Amygdala (tissue), 56 donors: ENCODE measurements at places on chromosomes 1 and 21.

DNA sequence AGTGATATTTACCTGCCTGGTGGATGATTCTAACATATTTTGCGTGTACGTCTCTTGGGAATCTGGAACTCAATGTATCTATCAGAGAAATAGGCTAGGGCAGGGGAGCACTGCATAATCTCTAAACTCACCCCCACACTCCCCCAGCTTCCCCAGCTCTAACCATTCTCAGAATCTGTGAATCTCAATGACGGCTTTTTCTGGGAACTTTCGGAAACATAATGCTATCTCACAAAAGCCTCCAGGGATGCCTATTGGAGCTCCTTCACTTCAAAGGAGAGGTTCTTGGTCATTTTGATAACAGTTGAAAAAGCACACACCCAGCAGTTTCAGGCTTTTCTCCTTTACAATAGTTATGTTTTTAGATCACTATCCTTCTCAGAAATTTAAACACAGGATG lies 113.8 kb upstream of the MAGI3 start:
- no peak for DNase-seq

GRCh38 chr1:40607921-40608320 lies 57.6 kb downstream of the RIMS3 start:
- no peak for DNase-seq

- DNase-seq: no peak
Observed at GRCh38 chr1:68180441-68181164, 51.7 kb downstream of the WLS start.

DNA sequence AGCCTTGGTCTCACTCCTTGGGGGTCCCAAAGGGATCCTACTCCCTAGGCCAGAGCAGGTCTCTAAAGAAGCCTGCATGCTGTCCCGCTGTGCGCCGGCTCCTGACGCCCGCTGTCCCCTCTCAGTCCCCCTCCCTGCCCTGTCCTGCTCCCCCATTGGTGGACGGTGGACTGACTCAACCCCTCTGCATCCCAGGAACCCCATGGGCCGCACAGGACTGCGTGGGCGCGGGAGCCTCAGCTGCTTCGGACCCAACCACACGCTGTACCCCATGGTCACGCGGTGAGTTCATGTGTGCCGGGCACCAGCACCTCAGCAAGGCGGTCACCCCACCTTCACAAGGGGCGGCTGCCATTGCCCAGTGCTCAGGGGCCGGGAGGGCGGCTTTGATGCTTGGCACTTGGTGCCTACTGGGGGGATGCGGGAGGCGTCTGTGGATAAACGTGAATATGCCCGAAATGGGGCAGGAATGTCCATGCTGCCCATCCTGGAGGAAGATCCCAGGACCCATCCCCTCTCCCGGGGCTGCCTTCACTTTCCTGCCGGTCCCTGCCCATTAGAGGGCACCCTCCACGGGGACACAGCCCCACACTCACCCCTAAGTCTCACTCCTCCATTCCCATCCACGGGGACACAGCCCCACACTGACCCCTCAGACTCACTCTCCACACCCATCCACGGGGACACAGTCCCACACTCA lies 20.2 kb upstream of the LRRC3 start:
- no peak for DNase-seq

GRCh38 chr1:12369258-12369657 lies 139.4 kb downstream of the VPS13D start:
- no peak for DNase-seq

- DNase-seq: no peak
Observed at GRCh38 chr21:37437376-37438080, 71.0 kb downstream of the DYRK1A start.

GRCh38 chr1:211210052-211210451 lies 49.1 kb upstream of the RCOR3 start:
- no peak for DNase-seq

DNA sequence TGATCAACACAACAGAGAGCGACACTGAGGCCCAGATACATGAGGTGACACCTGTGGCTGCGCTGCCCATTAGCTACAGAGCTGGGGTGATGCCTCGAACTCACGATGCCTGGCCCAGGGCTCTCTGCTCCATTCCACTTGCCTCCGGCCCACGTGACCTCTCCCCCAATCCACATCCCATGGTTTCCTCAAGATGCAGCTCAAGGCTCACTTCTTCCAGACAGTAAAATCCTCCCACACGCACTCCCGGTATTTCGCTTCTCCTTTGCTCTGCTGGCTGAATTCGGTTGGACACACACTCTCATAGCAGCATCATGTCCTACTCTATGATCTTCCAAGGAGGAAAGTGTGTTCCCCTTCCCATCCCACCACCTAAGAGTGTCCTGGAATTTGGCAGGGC lies 672.5 kb downstream of the KIF26B start:
- DNase-seq: no peak

DNA sequence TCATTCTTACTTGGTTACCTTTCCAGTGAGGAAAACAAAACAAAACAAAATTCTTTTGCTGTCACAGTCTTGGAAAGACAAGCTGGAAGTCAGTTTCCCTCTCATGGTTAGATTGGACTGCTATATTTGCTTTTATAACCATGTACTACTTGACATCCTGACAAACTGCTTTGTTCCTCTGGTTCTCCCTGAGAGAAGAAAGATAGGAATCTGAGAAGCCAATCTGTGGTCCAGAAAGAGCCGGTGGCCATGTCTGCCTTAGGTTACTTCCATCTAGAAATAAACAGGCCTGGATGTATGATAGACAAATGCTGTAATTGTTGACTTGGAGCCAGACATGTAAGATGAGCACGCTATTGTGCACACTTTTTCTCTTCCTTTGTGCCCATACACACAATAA lies 330.0 kb downstream of the BRINP3 start:
- DNase-seq: no peak

- no peak for DNase-seq
Observed at GRCh38 chr1:207810173-207810572, 58.3 kb downstream of the CD46 start.

DNA sequence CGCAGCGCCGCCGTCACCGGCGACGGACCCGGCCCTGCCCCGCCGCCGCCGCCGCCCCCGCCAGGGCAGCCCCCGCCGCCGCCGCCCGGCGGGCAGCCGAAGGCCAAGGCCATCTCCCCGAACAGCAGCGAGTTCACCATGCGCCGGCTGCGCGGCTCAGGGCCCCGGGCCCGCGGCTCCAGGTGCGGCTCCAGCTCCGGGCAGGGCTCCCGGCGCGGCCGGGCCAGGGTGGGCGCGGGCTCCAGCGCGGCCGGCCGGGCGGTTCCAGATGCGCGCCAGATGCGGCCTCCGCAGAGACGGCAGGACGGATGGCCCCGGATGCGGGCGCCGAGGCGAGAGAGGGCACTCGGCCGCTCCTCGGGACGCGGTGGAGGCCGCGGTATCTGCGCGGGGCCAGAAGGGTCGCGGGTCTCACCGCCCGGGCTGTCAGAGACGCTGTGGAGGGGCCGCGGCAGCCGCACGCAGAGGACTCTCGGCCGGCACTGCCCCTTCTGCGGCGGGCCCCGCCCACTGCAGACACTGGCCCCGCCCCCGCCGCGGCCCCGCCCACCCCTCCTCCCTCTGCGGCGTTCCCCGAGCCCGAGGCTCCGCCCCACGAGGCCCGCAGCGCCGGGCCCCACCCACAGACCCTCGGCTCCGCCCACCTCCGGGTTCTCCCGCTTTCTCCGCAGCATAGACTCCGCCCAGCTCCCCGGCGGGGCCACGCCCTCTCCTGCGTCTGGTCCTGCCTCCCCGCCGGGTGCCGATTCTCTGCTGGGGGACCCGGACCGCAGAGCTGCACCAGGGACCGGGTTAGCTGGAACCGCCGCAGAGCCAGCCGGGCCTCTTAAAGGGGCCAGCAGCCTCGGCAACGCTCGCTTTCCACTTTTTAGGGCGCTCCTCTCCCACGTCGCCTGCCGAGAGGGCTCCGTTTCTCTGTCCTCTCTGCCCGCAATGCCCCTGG lies at the start of gene IFFO2:
TSS of gene IFFO2 (minus strand) at position 484 of the 943 bp plus-strand sequence. CDS start at position 140, 344 bp downstream.
- DNase-seq: peak; percentile 95

GRCh38 chr1:32934535-32934934 lies 30.1 kb downstream of the RNF19B start:
- no peak for DNase-seq

DNA sequence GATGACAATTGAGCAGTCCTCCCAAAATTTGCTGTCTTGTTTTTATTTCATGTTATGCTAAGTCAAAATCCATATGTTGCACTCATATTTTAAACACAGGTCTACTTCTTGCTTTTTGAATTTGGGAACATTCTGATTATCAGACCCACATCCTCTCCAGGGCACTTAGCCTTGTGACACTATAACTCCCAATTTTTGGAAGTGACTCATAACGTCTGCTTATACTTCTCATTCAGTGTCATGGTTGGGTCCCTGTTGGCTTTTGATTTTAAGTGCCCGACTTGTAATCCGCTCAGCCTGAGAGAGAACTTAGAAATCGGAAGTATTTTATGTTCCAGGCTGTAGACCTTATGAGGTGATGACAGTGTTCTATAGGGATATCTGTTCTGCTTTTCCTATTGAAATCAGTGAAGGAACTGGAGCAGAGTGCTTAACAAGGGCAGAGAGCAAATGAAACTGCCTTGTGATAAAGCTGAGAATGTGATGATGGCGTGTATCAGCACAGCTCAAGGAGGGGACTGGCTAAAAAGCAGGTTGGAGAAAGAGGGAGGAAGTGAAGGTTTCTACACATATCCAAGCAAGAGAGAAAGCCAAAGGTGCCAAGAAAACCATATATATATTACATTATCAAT lies 136.0 kb downstream of the HLX start:
- no peak for DNase-seq

GRCh38 chr1:85174503-85174902 lies 26.3 kb downstream of the SYDE2 start:
- DNase-seq: no peak

DNA sequence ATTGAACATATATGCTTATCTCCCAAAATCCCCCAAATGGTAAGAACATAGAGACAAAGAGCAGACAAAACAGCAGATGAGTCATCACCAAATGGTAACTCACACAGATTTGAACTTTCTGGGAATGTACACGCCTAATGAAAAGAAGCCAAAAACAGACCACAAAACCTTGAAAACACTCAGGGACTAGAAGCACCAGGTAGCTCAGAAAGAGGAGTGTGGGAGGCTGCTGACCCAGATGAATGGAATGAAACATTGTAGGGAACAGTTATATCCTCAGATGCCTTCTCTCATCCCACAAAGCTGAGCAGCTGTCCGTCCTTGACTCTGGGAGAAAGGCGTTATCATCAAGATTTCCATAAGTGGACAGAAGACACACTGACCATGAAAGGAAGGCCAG lies 307.0 kb upstream of the USP25 start:
- DNase-seq: no peak

DNA sequence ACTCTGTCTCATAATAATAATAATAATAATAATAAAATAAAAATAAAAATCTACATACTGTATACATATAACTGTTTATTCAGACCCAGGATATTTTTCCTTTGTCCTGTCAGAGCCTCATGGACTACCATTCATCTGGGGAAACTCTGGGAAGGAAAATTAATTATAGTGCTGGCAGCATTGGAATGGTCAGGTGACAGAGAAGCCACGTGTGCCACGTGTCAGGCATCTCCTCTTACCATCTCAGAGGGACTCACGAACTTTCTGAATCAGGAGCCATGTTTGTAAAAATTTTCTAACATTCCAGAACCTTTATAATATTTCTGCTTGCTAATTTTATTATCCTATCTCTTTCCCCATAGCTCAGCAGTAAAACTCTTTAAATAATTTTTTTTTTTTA lies 97.8 kb upstream of the HNRNPU start:
- DNase-seq: no peak

GRCh38 chr1:221394011-221394544 lies 347.8 kb downstream of the DUSP10 start:
- no peak for DNase-seq

- DNase-seq: no peak
Observed at GRCh38 chr1:113247782-113248181, 142.5 kb upstream of the MAGI3 start.

- DNase-seq: no peak
Observed at GRCh38 chr1:17080880-17081279, 27.0 kb upstream of the SDHB start.

GRCh38 chr1:201020040-201020591 lies 3.4 kb downstream of the KIF21B start:
- no peak for DNase-seq

DNA sequence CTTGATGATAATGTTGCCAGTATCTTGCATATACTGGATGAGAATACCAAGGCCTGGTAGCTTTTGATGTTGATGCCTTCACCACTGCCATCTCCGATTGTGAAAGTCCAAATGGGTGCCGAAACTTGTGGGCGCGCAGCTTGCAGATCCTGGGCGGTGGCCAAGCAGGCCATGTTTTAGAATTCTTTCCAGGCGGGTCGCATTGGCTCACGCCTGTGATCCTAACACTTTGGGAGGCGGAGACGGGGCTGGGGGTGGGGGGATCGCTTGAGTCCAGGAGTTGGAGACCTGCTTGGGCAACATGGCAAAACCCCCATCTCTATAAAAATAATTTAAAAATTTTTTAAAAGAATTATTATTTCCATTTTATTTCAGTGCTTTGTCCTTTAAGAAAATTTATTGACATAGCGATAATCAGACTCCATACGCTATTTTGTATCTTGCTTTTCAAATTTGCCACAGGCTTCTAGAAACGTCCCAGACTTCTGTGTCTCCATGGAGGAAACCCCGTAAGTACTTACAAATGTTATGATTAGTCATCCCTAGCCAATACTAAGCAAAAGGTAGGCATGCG lies 592 bp upstream of the ZNF326 start:
- DNase-seq: no peak
